ENCODE measurements at places on chromosomes 11 and 22.

GRCh38 chr11:46724088-46724487, 5.1 kb downstream of the F2 start:
- no peak for DNase-seq

DNA sequence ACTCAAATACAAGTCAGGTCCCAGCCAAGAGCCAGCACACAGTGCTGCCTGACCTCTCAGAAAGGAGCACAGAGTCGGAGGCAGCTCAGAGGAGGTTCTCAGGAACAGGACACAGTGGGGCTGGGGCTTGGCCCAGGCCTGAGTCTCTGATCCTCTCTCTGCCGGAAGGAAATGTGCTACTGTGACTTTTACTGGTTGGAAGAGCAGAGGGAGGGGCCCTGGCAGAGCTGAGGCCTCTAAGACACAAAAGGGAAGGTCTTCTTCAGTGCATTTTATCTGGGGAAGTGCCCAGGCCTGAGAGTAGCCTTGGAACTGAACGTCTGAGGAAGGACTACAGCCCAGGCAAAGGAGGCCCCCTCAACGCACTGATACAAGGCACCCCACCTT, 16.2 kb upstream of the CASTOR1 start:
- peak; percentile 93 for DNase-seq

GRCh38 chr11:120236169-120237107, 3.5 kb upstream of the POU2F3 start:
- peak; percentile 50 for DNase-seq

DNA sequence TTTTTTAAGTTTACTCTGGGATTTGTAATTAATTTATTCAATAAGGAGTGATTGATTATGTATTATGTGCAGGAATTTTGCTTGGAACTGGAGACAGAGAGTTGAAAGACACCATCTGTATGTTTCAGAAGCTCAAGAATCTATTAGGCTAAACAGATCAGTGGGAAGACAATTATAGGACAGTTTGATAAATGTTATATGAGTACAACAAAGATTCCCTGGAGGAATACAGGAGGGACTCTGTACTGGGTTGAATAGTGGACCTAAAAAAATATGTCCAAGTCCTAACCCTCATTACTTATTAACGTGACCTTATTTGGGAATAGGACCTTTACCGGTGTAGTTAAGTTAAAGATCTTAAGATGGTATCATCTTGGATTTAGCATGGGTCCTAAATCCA, 681.2 kb downstream of the NELL1 start:
- DNase-seq = no peak

DNA sequence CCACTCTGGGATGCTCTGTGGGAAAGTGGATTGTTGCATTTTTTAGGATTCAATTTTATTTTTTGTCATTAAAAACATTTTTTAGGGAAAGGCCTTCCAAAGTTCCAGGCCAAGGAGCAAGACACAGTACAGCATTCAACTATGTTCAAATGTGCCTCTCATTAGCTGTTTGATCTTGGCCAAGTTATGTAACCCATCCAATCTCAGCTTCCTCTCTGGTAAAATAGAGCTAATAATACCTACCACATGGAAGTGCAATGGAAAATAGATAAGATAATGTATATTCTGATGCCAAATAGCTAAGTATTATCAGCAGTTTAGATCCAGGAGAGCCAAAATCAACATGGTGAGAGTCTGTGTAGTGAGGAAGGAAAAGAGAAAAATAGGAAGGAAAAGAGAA, 220.3 kb upstream of the SESN3 start:
- DNase-seq = no peak

DNA sequence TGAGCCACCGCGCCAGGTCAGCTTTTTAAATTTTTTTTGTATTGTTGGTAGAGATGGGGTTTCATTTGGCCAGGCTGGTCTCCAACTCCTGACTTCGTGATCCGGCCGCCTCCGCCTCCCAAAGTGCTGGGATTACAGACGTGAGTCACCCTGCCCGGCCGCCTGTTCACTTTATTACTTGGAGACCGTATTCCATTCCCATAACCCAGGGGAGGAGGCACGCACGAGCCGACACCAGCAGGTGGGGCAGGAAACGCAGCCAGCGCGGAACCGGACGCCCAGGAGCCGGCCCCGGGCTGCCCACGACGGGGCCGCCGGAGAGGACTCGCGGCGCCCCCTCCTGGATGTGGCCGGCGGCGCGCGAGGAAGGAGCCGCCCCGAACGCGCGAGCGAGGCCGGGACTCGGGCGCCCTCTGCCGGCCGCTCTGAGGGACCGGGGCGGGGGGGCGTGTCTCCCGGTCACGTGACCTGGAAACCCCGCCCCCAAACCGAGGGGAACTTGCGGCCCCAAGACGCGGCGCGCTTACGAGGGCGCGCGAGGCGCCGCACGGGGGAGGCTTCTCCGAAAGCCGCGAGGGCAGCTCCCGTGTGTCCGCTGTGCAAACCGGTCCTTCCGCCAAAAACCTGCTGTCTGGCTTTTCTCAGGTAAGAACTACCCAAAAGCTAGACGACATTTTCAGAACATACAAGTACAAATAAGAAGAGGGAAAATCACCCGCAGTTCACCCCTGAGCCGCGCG, 11.6 kb upstream of the RNH1 start:
- DNase-seq = peak; percentile 95

DNA sequence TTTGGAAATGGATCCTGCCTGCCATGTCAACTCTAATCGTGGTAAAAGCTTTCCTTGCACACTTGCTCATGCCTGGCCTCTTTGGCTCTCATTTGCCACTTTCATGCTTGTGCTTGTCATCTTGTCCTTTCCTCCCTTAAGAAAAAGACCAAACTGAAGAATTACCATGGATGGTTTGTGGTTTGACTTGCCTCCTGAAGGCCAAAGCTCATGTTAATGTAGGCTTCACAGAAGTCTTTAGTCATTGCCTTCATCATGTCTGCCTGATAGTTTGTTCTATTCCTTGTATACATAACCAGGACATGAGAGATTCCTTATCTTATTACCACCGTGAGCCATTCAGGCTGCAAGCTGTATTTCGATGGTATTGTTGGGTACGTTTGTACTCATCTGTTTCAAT, 17.3 kb downstream of the TEAD1 start:
- DNase-seq = no peak

DNA sequence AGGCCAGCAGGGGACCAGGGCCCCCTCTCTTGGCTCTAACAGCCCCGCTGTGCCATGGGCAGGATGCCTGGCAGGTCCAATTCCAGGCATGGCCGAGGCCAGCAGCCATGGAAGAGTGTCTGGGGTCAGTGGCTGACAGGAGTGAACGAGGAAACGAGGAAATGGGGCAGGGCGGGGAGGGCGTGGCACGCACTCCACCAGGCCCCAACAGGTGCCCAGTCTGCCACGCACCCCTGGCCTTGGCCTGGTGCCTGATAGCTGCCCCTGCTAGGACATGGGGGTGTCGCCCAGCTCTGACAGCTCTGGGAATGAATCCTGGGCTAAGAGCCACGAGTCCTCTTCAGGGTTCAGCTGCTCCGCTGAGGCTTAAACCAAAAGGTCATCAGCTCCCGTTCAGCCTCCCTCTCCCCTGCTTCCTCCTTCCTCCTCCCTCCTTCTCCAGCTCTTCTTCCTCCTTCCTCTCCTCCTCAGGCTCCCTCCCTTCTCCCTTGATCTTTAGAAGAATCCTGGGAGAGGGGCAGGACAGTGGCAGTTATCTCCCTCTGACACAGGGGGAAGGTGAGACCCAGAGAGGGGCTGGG, 11.5 kb upstream of the TBC1D22A start:
- DNase-seq = no peak

- DNase-seq = no peak
Measured at GRCh38 chr11:16001044-16001568, 355.2 kb downstream of the SOX6 start.

DNA sequence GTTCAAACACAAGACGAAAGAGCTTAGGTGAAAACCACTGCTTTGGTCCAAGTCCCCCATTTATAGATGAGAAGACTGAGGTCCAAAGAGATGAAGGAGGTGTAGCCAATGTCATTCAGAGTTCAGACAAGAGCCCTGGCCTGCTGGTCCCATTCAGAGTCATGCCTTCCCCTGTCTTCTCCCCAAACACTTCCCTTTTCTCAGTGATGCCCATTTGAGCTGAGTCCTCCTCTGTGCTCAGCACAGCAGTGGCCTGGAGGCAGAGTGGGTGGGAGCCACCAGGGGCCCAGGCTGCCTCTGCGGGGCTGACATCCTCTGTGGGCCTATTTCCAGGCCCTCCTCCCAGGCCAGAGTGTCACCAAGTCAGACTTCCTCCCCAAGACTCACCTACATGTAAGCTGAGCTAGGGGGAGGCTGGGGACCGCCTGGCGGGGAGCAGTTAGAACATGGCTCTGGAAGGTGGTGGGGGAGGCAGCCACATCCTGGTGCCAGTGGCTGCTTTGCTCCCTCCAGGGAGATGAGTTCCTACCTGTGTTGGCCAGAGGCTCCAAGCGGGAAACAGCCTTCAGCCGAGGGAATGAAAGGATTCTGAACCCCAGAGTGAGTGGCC, 22.4 kb upstream of the LRRC10B start:
- peak; percentile 21 for DNase-seq

GRCh38 chr22:45398214-45398613, 15.2 kb downstream of the SMC1B start:
- DNase-seq = no peak

DNA sequence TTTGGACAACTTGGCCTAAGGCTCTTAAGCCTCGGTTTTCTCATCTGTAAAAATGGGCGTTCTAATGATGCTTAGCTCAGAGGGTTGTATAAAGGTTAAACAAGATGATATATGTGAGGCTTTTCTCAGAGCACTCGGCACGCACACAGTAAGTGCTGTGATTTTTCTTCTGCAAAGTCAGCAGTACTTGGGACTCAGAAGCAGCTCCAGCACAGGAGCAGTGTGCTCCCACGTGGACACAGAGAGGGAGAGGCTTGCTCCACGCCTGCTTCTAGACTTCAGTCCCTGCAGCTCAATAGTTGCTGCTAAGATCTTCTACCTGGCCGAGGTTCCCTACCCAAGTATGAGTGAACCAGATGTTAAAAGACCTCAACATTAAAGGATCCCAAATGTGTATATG, 39.9 kb upstream of the PHF21A start:
- DNase-seq = no peak

- peak; percentile 20 for DNase-seq
Measured at GRCh38 chr11:60781286-60781980, 3.7 kb upstream of the MS4A10 start.

- no peak for DNase-seq
Measured at GRCh38 chr11:9914064-9914463, 250.2 kb downstream of the SWAP70 start.

- no peak for DNase-seq
Measured at GRCh38 chr11:64103277-64103985, 62.5 kb downstream of the MACROD1 start.

GRCh38 chr22:32205974-32206773, 1.3 kb upstream of the RFPL2 start:
- DNase-seq = no peak

DNA sequence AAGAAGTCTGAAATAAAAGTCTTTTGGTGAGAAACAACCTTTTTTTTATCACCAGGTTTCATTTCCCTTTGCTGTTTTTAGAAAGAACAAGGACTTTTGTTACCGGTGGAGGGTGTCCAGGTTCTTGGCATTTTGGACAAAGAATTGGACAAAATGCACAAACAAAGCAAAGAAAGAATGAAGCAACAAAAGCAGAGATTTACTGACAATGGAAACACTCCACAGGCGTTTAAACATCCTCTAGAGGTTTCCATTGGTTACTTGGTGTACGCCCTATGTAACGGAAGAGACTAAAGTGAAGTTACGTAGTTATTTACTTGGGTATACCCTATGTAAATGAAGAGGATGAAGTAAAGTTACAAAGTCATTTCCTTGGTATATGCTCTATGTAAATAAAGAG, 1487.0 kb downstream of the LRRC4C start:
- no peak for DNase-seq

DNA sequence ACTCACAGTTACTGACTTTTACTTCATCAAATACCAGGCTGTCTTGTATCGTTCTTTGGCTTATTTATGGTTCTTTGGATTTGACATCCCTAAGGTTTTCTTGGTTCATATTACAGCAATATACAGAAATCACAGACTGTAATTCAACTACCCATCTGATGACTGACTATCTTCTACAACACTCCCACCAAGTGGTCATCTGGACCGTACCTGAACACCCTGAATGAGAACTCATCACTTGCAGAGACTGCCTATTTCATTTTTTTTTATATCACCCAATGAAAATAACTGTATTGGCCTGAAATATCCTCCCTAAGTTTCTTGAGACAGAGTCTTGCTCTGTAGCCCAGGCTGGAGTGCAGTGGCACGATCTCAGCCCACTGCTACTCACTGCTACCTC, 9.5 kb upstream of the UPB1 start:
- DNase-seq = no peak

- peak; percentile 72 for DNase-seq
Measured at GRCh38 chr11:43947003-43947500, 4.6 kb downstream of the C11orf96 start.

DNA sequence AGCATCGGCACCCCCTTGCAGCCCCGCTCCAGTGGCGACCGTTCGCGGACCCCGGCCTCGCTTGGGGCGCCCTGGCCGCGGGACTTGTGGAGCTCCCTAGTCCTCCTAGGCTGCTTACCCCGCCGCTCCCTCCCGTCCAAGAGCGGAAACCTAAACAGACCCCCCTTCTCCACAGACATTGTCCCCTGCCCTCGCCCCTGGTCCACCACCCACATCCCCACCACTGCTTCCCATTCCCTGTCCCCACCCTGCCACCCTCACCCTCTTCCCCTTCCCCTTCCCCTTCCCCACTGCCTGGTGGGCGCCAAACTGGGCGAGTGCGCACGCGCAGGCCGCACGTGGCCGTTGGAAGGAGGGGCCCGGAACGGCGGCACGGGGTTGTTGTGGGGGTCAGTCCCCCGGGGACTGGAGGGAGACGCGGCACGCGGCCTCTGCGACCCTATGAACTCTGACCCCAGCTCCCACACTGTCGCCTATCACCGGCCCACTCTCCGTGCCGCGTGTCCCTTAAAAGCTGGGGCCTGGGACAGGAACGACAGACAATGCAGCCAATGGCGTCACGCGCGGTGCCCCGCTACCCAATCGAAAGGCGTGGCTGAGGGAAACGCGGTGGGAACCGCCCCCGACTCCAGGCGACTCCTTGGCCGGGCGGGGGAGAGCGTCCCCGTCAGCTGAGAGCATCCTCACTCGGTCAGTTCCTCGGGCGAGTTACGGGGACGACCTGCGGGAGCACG, at the start of gene SNX32:
SNX32 (plus strand) TSS at position 667 of the 734 bp plus-strand sequence. CDS start 103 bp downstream, outside the sequence.
- DNase-seq = peak; percentile 98

DNA sequence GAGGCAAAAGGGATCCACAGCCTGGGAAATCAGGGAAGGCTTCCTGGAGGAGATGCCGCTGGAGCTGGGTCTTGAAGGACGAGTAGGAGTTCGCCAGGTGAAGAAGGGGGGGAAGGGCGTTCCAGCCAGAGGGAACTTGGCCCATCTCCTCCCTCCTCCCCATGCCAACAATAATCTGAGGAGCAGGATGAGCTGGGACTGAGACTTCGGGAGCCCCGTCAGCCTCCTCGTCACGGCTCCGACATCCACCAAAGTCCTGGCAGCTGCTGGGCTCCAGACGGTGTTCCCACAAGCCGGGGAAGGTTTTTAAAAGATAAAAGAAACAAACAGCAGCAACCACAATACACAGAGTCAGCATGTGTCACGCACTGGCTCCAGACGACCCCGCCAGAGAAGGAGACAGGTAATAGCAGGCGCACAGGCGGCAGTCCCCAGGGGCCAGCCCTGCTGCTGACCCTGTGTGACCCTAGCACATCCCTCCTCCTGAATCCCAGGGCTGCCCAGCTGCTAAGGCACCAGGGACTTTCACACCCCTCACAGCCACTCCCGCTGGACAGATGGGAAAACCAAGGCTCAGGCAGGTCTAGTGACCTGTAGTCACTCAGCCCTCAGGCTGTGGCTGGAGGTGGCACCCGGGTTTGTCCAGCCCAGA, 37.3 kb downstream of the NUP50 start:
- no peak for DNase-seq

GRCh38 chr22:27985323-27986275, 66.5 kb upstream of the PITPNB start:
- DNase-seq = no peak

- DNase-seq = no peak
Measured at GRCh38 chr11:63762654-63763495, 5.7 kb downstream of the ZFTA start.
